ENCODE measurements at places on chromosomes 16 and 17.

DNA sequence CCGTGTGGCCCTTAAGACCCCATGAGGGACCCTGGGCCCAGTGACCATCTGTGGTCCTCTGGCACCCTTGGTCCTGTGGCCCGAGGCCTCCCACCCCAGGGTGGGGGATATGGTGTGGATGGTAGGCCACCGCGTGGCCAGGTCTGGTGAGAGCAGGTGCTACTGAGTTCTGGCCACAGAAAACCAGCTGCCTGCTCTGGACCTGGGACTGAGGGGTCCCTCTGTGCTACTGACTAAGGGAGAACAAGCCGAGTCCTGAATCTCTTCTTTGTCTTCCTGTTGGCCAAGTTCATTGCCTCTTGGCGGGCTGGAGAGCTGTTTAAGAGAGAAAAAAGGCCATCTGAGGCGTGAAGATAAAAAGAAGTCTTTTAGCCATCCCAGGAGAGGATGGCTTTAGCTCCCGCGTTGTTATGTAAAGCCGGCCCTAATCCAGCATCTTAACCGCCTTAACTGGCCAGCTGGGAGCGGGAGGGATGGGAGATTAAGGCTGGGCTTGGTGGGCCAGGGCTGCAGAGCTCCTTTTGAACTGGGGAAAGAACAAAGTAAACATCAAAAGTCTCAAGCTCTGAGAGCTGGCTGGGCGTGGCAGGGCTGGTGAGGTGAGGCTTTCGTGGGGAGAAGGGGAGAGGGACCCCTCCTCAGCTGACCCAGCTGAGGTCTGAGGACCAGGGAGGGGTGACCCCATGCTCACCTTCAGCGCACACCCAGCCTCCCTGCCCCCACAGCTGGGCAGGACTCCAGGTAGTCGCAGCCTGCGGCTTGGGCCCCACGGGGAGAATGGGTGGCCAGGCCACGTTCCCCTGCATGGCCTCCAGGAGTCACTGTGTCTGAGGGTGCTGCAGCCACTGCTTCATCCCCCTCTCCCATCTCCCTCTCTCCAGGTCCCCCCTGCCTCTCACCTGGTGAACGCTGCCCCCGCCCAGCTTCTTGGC, 62.4 kb downstream of the NKD1 start:
- DNase-seq = no peak

- DNase-seq = no peak
Measured at GRCh38 chr16:57324749-57325148, 33.8 kb upstream of the CCL22 start.

- DNase-seq = no peak
Measured at GRCh38 chr17:17200831-17201230, 5.3 kb downstream of the PLD6 start.

DNA sequence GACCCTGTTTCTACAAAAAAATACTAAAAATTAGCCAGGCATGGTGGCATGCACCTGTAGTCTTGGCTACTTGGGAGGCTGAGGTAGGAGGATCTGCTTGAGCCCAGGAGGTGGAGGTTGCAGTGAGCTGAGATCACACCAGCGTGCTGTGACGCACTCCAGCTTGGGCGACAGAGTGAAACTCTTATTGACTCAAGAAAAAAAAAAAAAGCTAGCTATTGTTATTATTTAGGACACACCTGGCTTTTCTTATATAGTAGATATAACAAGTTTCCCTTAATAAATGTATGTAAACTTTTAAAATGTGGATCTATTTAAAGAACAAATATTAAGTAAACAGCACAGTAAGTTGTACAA, 1.8 kb downstream of the RABEP2 start:
- no peak for DNase-seq

DNA sequence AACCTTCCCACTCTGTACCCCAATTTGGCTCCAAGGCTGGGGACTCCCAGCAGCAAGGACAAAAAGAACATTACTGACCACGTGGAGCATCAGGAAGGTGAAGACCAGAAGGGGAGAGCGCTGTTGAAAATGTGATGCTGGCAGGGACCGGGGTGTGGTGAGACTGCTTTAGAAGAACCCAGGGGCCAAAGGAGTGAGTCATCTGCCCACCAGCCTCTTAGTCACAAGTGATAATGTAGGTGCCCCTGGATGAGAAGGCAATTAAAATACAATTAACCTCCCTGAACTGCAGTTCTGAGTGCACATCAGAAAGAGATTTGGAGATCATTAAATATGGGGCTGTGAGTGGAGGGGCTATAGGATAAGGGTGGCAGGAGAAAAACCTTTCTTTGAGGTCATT, 366.6 kb upstream of the CCL2 start:
- DNase-seq = no peak

DNA sequence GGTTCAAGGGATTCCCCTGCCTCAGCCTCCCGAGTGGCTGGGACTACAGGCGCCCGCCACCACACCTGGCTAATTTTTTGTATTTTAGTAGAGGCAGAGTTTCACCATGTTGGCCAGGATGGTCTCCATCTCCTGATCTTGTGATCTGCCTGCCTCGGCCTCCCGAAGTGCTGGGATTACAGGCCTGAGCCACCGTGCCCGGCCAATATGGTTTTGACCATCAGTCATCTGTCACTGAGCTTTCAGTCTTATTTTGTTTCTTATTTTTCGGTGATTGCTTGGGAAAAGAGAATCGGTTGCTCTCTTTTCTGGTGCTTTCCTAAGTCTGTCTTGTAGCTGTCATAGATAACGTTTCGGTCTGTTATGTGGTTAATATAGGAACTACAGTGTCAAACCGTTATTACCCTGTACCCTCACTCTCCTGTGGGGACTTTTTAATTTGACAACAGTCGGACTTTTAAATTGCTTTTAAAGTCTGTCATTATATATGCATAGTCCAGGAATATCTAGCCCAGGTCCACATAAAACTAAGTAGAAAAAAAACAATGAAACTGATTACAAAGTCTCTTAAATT, 453.4 kb downstream of the KCNJ18 start:
- DNase-seq = no peak

DNA sequence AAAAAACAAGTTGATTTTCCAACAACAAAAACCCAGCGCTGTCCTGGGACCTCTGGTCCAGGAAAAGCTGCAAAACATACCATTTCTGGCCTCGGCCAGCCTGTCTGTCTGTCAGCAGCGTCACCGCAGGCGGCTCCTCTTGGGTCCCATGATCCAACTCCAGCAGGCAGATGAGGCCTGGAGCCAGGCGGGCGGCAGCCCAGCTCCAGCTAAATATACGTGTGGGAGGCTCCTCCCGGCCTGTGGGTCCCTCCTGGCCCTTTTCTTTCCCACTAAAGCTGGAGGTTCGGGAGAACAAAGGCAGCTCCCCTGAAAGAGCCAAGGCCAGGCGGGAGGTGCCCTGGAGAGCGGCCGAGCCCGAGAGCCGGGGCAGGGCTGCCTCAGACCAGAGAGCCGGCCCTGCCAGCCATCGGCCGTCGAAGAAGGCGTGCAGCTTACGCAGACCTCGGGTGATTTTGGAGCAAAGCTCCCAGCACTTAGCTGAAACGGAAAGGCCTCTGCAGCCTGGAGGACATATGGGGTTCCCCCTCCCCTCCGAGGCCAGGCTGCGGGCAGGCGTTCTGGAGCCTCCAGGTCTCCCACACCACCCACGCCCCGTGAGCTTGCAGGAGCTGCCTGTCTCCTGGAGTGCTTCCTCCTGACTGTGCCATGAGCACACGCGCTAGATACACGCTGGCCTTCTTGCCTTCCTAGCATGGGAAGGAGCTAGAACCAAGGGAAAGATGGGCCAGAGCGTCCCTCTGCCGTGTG, 19.9 kb upstream of the JPH3 start:
- DNase-seq = no peak

DNA sequence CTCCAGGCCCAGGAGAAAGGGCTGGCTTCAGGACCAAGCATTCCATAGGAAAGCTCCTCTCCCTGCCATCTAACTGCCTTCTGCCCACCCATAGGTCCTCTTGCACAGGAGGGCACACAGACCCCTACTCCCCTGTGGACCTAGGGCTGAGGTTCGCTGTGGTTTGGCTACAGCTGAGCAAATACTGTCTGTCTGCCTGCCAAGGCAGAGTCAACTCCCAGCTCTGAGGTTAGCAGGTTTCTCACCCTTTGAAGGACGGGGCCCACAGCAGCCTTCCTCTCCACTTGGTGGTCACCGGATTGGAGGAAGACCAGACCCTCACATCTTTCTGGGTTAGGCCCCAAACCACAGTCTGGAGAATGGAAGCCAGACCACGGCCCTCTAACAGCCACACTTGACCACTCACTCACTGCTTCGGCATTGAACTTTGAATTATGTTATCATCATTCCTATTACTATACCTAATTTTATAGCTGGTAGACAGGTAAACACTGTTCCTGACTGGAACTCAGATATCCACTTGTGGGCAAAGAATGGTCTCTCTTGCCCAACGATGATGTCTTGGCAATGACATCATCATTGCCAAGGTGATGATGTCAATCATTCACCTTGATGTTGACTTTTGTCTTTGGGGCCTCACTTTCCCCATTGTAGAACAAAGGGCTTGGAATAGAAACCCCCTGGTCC, 14.2 kb downstream of the CBX4 start:
- no peak for DNase-seq

DNA sequence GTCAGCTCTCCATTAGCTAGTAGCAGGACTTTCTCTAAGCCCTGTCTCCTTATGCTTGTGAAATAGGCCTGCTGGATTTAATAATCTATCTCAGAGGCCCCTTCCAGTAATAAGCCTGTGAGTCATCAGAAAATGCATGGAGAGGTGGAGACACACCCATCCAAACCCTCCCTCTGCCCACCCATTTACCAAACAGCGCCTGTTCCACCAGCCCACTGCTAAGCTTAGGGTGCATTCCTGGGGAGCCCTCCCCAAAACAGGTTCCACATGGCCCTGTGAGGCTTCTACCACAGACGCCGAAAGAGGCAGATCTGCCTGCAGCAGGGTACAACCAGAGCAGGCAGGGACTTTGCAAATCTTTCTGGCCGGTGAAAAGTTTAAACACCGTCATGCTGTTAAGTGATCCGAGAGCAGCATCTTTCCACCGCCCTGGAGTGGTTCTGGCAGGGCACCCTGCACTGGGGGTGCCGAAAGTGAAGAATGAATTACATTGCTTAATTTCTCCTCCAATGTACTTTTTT, 99.3 kb downstream of the GAS7 start:
- DNase-seq = no peak

DNA sequence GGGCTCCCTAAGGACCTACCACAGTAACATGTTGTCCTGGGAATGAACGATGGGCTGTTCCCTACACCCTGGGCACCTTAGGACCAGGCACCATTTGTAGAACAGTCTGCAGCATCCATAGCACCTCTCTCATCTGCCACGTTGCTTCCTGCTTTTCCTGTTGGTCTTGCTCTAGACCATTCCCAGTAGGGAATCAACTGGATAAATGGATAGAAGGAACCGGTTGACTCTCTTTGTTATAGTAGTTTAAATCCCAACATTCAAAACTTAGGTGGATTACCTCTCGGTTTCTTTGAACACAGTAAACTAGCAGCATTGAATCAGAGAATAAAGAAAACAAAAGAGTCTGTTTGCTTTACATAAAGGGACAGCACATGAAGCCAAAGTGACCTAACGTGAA, 159.1 kb downstream of the HS3ST3B1 start:
- DNase-seq = no peak

GRCh38 chr17:46964315-46965265, 14.5 kb downstream of the RPRML start:
- no peak for DNase-seq

GRCh38 chr16:77467821-77468335, 33.0 kb upstream of the ADAMTS18 start:
- no peak for DNase-seq

- DNase-seq = no peak
Measured at GRCh38 chr16:11138769-11139325, 117.2 kb downstream of the SOCS1 start.

DNA sequence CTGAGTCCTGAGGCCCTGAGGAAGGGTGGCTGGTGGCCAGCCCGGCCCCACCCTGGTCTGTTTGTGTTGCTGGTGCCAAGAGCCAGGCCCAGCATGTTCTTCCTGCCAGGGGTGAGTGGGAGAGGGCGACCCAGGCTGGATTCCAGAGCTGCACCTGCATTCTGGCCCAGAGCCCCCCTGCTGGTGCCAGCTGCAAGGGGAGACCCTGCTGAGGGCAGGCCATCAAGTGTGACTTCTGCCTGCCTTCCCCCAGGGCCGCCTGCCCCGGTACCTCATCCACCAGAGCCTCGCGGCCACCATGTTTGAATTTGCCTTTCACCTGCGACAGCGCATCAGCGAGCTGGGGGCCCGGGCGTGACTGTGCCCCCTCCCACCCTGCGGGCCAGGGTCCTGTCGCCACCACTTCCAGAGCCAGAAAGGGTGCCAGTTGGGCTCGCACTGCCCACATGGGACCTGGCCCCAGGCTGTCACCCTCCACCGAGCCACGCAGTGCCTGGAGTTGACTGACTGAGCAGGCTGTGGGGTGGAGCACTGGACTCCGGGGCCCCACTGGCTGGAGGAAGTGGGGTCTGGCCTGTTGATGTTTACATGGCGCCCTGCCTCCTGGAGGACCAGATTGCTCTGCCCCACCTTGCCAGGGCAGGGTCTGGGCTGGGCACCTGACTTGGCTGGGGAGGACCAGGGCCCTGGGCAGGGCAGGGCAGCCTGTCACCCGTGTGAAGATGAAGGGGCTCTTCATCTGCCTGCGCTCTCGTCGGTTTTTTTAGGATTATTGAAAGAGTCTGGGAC, 2.4 kb upstream of the TCAP start:
- no peak for DNase-seq
